Pancreas (tissue), 10 donors: ENCODE measurements at places on chromosomes 1 and 21. TPM values are rescaled to one million over a fixed set of nuclear protein-coding genes. Genes with fewer than 3 reads are reported as not detected.

The HTR6 gene
- total RNA-seq, result not detected

The PRRX1 gene
- total RNA-seq, result 2.0 TPM

The OR10R2 gene
- total RNA-seq, result not detected

The PADI4 gene
- not detected for total RNA-seq

The TMEM52 gene
- 82.5 TPM for total RNA-seq

The ADAM30 gene
- total RNA-seq, result not detected

The WDR64 gene
- not detected for total RNA-seq

The TFF2 gene
- 11.3 TPM for total RNA-seq

The NKAIN1 gene
- total RNA-seq, result 0.18 TPM

The MSH4 gene
- total RNA-seq, result 0.19 TPM

The SERPINC1 gene
- 0.16 TPM for total RNA-seq

The HAX1 gene
- 61.1 TPM for total RNA-seq

The TCP10L gene
- 0.47 TPM for total RNA-seq

The EFNA1 gene
- 25.3 TPM for total RNA-seq
